ENCODE measurements at places on chromosomes 7 and 10.

- DNase-seq: peak; percentile 84
Observed at GRCh38 chr7:131188367-131189339, 139.0 kb upstream of the MKLN1 start.

GRCh38 chr7:150736864-150737263, 354 bp upstream of the GIMAP5 start:
- DNase-seq: no peak

- DNase-seq: no peak
Observed at GRCh38 chr7:136618818-136619217, 249.6 kb upstream of the CHRM2 start.

DNA sequence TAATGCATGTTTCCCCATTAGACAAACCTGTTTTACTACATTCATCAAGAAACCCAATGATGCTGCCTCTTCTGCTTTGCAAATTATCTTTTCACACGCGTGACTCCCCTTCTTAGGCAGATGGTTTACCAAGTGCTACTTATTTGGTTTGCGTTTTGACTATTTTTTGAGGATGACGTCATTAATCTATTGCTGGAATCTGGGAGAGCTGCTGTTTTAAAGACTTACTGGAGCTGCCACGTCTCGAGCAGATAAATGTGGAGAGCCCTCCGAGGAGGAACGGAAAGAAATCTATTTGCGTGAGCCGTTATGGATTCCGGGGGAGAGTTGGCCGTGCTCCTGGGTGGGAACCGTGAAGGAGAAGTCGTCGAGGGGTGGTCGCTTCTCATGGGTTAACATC, 19.7 kb downstream of the INSYN2A start:
- DNase-seq: no peak

DNA sequence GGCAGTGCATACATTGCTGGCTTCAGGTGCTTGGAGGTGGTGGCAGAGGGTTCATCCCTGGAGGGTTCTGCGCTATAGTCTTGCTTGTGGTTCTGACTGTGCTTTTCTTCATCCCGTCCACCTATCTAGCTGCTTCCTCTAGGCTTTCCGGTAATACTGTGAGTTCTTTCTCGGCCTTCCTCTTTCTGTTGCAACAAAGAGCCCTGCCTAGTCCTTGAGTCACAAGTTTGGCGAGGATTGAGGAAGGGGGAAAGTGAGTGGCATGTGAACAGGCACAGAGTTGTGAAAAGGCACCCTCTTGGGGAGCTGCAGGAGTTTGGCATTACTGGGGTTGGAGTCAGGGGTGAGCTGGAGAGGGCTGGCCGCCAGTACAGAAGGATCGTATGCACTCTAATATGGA, 123.0 kb downstream of the SH2D4B start:
- peak; percentile 5 for DNase-seq

GRCh38 chr10:75857269-75857846, 425.9 kb downstream of the LRMDA start:
- no peak for DNase-seq

DNA sequence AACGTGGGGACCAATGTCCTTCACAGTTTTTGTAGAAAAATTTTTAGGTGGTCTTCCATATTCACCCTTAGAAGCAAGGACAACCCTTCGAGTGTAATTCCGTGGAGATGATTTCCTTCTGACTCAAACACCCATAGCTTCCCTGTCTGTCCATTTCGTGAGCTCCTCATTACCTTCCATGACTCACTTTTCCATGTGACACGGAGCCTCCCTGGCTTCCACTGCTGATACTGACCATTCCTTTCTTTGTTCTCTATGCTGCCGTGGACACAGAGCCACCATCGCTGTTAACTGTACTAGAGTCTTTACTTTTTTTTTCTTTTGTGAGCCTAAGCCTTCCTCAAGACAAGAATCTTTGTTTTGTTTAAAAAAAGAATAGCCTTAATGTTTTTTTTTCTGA, 12.5 kb upstream of the ARMS2 start:
- DNase-seq: no peak

DNA sequence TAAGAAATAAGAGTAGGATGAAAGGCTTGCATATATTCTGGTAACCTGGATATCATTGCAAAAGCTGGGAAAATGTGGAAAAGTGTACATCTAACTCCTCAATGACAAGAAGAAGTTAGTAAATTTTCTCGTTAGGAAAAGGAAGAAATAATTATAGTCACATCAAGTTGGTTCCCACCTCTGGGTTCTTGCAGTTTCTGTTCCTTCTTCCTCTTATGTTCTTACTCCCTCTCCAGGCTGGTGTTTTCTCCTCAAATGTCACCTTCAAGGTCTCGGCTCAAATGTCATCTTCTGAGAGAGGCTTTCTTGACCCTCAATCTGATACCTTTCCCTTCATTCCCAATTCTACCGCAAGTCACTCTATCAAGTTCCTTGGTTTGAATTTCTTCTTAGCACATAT, 64.4 kb downstream of the ENTPD1 start:
- DNase-seq: no peak

GRCh38 chr10:96369890-96370583, 11.2 kb upstream of the OPALIN start:
- DNase-seq: no peak

DNA sequence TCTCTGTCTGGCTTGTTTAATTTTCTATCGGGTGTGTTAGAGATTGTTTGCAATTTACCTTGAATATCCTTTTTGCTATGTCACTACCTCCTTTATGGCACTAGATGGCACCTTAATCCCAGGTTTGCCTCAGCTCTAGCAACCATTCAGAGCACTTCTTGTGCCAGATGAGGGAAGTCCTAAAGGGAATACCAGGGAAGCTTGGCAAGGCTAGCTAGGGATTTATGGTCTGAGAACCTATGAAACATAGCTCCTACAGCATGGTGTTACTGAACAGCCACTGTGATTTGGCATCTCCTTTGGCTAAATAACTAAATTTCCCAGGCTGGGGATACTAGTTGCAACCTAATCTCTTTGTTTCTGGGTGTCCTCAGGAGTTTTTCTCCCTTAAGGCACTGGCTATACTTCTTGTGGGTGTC, 69.0 kb upstream of the VOPP1 start:
- DNase-seq: peak; percentile 67

- no peak for DNase-seq
Observed at GRCh38 chr10:18437486-18437885, 213.9 kb downstream of the NSUN6 start.

DNA sequence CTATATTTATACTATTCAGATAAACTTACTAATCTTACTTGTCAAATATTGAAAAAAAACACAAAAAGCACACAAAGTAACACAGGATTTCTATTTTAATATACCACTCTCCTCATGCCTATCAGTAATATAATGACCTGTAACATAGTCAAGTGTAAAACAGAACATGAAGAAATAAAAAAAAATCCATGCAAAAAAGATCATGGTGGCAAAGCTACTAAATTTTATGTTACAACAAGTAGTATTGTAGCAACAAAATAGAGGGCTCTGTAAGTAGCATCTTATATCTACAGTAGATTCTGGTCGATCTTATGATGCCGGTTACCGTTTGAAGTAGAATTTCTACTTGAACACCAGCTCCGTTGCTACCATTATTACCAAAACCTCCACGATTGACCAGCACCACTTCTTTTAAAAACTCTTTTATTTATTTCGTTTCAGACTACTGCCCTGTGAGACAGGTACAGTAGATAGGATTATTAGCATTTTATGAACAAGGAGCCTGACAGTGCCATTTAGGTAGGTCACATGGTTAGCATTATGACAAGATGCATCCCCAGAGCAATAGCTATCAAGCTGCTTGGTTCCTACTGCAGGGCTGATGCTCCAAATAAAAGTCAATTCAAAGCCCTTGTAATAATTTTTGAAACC, 2.1 kb downstream of the CPED1 start:
- DNase-seq: no peak

- DNase-seq: no peak
Observed at GRCh38 chr7:2393706-2394105, 9.7 kb upstream of the CHST12 start.

DNA sequence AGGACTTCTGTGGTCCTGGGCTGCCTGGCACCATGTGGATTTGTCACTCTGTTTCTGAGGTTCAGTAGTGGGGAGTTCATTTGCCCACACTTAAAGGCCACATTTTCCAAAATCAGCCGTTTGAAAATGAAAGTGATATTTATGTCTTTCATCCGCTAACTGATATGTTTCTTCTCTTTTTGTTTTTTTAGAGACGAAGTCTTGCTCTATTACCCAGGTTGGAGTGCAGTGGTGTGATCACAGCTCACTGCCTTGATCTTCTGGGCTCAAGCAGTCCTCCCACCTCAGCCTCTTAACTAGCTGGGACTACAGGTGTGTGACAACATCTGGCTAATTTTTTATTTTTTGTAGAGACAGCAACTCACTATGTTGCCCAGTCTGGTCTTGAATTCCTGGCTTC, 58.6 kb downstream of the EBLN1 start:
- DNase-seq: no peak

DNA sequence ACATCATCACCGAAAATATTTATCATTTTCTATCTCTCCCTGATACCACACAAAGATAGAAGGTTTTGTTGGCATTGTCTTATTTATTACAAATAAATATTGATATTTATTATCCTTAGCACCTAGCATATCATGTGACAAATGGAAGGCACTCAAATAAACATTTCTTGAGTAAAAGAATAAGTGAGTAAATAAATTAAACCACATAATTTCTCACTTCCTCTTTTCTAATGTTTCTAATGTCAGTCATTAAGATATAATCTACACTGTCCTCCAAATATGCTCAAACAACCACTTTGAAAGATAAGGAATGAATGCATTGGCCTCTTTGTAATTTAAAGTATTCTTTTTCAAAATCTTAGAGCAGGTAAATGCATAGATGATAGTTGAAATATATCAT, 1027.8 kb upstream of the LRRTM3 start:
- no peak for DNase-seq

GRCh38 chr7:237385-237784, 45.0 kb downstream of the FAM20C start:
- DNase-seq: no peak

- DNase-seq: no peak
Observed at GRCh38 chr7:41010418-41010817, 692.5 kb downstream of the INHBA start.

DNA sequence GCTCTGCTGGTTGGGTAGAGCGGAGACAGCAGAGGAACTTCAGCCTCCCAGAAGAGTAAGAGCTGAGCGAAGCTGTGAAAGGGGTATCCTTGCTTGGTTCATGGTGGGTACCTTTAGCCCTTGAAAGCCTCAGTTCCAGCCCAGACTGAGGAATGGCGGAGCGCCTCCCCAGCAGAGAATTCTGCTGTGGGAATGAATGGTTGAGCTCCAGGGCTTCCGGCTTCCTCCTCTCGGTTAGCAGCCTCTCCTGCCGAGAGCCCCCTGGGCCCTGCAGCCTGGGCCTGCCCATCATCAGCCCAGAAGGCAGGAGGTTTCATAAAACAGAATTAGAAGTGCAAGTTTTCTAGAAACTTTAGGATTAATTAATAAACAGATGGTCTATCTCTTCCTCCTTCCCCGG, 79.9 kb upstream of the ANLN start:
- no peak for DNase-seq

DNA sequence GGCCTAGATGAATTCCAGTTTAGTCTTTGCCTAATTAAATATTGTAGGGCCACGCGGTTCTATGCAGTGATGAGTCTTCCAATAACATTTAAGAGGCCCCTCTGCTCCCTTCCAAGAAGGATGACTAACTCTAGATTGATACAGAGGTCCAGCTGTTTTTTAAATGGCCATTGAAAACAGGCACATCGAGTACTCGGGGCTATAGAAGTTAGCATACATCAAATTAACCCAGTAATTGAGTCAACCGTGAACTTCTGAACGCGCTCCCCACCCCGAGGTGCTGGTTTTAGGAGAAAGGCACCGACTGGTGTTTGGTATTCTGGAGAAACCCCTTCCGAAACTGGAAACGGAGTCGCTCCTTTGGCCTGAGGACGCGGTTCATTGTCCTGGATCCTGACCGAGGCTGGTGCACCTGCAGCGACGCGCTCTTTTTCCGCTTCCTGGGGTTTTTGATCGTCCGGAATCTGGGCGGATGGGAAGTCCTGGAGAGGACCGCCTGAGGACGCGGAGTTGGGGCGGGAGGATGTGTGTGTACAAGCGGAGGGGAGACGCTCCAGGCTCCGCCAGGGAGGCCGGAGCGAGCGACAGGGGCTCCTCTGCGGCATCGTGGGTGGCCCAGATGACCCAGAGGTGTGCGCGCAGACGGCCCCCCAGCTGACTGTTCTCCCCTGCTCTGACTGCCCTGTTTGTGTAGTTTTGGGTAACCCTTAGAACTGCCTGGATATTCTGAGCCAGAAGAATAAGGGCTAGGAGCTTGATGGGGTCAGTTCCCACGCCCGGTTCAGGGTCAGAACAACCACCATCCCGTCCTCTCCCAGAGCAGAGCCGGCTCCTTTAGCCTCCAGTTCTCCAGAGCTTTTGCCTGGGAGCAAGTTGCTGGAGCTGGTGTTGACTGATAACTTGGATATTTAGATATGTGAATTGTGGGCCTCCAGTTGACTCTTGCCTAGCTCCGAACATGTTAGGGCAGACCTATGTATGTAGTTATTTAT, 711 bp downstream of the FAM221A start:
- peak; percentile 59 for DNase-seq

GRCh38 chr10:43906490-43906889, 257.8 kb upstream of the ZNF32 start:
- no peak for DNase-seq

DNA sequence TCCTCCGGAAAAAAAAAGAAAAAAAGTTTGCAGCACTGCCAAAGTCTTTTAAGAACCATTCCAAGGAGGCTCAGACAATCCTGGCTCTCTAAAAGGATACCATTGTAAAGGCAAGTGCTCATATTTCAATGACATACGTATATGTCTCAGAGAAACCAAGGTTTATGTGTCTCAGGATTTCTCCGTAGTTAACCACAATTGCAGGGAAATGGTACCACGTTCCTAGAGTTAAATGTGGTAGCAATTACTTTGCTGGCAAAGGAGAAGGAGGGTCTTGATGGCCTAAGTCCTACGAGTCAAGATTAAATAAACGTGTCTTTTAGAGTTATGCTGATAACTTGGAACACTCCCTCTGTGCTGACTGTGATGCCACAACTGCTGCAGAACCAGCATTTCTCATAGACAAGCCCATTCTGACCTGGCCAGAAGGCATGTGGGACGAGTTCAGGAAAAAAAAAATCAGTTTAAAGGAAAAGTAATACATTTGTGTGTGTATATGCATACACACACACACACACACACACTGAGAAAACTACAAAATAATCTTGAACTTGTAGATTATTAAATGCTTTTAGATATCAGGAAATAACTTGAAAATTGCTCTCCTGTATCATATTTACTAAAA, 245.9 kb downstream of the FGFR2 start:
- DNase-seq: no peak

Data from CD4-positive, alpha-beta T cell treated with Interleukin-10 for 1 hour (primary cell).